ENCODE measurements at places on chromosomes 13 and 19. TPM values are rescaled to one million over a fixed set of nuclear protein-coding genes. Genes with fewer than 3 reads are reported as not detected.

GRCh38 chr13:57813651-57814050 is 182.1 kb downstream of the PCDH17 start:
- H3K27ac ChIP-seq: no peak overlapping the region
- no peak overlapping the region for H3K4me3 ChIP-seq

GRCh38 chr13:109998684-109999533 is 212.5 kb upstream of the IRS2 start:
- DNase-seq: no peak
- H3K4me1 ChIP-seq: no peaks in the 10 kb centered on the region
- peaks cover 3% of the 10 kb centered on the region for H3K27me3 ChIP-seq
- H3K36me3 ChIP-seq: no peaks in the 10 kb centered on the region
- no peak overlapping the region for H3K27ac ChIP-seq

Gene WDR88
- not detected for total RNA-seq

Gene NLRP5
- not detected for total RNA-seq

Gene RASIP1
- total RNA-seq: 0.50 TPM

Gene IQCN
- 6.3 TPM for total RNA-seq
